ENCODE measurements at places on chromosomes 12 and 14.

GRCh38 chr14:72311516-72311915, 379.3 kb downstream of the RGS6 start:
- DNase-seq: no peak

- DNase-seq: no peak
These were observed 2.5 kb downstream of the LEMD3 start for GRCh38 chr12:65171870-65172269.

DNA sequence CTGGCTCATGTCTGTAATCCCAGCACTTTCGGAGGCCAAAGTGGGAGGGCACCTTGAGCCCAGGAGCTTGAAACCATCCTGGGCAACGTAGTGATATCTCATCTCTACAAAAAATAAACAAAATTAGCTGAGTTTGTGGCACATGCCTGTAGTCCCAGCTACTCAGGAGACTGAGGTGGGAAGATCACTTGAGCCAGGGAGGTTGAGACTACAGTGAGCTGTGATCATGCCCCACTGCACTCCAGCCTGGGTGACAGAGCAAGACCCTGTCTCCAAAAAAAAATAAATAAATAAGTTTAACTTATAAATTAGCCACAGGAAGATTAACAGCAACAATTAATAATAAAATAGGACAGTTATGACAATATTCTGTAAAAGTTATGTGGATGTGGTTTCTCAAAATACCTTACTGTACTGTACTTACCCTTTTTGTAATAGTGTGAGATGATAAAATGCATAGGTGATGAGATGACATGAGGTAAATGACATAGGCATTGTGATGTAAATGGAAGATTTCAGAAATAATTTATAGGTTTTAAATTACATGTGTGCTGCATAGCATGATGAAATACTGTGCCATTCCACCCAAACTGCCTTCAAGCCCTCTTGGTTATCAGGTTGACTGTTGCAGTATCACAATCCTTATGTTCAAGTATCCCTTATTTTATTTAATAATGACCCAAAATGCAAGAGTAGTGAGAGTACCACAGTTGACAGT, 22.0 kb downstream of the USP15 start:
- DNase-seq: no peak

DNA sequence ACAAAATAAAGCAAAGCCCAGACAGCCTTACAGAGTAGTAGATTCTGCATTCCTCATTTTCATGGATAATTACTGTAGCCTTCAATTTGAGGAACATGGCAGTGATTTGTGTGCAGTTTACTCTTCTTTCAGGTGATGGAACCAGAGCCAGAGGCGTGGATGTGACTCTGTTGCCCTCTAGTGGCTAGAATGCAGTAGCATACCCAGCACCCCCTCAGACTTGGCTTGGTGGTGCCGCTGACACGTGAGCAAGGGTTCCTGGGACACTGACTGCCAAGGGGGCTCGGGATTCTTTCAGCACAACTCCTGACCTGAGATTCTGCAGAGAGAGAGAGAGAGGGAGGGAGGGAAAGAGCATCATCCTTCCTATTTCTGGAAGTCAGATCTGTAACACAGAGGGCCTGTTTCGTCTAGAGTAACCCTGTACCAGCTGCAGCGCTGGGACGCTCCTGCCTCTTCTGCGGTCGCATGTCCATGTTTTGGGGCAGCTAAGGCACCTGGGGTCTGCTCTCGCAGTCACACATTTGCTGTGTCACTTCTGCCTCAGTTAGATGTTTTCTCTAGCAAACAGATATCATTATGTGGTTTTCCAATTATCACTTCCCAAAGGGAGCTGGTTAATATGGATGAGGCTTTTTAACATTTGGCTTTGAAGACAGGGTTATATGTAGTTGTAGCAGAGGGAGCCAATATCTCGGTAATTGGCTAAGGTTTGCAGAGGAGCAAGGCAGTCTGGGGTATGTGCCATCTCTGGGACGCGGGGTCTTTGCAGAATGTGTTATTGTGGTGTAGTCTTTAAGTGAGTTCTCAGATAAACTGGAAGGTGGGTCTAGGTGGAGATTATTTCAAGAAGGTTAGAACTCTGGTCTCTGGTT, 428.1 kb downstream of the NRXN3 start:
- DNase-seq: peak; percentile 14

DNA sequence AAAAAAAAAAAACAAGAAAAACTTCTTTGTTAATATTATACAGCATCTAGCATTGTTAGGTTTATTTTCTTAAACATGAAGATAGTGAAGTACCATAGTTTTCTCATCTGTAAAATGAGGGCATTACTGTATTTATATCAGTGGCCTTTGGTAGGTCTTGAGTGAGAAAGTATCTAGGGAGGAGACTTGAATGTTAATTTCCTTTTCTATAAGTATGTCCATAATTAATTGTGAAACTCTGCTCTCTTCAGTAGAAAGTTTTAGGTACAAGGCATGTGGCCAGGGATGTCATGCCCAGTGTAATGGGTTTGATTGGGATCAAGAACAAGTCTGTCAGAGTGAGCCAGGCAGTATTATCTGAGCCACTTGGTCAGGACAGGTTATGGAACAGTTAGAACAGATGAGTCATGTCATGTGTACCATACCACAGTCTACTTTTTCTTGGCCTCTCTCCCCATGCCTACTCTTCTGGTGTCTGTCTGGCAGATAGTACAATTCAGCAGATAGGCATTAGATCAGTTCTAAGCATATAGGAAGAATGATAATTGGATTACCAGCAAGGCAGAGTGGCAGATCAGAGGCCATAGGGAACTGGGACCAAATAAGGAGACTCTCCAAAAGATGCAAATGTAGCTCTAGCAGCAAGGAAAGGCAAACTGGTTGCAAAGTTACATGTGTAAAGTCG, 30.4 kb downstream of the FBXO34 start:
- no peak for DNase-seq

All from C1 segment of cervical spinal cord (tissue), 14 donors.